Activated CD4-positive, alpha-beta T cell treated with anti-CD3 and anti-CD28 coated beads, Interleukin-2, amount 50 U/mL, for 48 hours (primary cell): ENCODE measurements at places on chromosomes 4 and X.
A peak's percentile ranks its signal among the peaks of the same experiment; 100 is the strongest.

DNA sequence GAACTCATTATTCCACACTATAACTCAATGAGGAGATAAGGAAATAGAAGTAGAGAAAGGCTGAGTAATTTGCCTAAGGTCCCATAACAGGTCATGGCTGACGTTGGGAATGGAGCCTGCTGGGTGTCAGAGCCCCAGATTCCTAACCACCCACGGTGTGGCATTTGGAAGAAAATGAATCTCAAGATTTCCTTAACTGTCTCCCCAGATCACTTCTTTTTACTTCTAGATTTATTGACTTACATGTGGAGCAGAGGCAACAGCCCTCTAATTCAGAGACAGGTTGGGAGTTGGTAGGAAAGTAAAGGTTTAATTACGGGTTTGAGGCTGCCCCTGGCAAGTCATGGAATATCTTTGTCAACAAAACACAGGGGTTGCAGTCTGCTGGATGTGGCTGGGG is 134.0 kb downstream of the ARHGAP10 start:
- no peak for DNase-seq

GRCh38 chr4:14767142-14767541 is 235.1 kb upstream of the CPEB2 start:
- no peak for DNase-seq

GRCh38 chrX:45619290-45619689 is 418.6 kb upstream of the DIPK2B start:
- DNase-seq, result no peak

DNA sequence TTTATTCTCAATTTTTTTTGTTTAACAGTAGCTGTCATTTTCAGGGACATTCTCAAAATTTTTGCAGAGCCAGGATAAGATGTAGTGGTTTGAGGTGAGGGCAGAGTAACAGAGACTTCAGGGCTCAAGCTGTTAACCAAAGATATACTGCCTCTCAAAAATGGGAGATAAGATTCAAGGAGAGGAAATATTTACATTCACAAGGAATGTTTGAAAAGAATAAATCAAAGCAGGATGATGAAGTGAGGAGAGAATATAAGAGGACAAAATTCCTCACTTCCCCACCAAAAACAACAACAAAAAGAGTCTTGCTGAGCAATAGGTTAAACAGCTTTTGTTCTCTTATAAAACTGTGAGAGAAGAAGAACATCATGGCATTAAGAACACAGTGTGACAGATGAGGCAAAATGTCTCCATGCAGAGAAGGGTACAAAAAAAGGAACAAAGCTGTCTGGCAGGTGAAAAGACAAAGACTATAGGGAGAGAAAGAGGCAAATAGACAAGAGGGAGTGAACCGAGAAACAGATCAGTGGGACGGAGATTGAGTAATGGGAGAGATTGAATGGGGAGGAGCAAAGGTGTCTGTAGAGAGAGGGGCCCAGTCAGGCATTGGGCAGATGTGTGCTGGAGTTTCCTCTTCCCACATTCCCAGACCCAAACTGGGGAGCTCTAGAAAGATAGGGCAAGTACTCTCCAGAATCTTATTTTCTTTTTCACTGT is 106.1 kb upstream of the TMEM150C start:
- DNase-seq, result no peak

GRCh38 chr4:101556842-101557241 is 209.5 kb upstream of the PPP3CA start:
- DNase-seq, result peak; percentile 4

DNA sequence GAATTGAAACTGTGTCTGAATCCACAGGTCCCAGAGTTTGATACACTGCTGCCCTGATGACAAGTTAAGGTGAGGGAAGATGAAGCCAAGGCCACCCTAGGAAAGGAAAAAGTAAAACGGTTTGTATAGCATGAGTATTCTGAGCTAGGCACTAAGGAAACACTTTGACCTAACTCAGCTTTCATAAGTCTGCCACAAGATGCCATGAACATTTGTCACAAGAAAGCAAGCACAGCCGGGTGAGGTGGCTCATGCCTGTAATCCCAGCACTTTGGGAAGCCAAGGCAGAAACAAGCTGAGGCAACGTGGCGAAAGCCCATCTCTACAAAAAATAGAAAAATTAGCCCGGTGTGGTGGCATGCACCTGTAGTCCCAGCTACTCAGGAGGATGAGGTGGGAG is 34.2 kb downstream of the ELOVL6 start:
- DNase-seq, result no peak

DNA sequence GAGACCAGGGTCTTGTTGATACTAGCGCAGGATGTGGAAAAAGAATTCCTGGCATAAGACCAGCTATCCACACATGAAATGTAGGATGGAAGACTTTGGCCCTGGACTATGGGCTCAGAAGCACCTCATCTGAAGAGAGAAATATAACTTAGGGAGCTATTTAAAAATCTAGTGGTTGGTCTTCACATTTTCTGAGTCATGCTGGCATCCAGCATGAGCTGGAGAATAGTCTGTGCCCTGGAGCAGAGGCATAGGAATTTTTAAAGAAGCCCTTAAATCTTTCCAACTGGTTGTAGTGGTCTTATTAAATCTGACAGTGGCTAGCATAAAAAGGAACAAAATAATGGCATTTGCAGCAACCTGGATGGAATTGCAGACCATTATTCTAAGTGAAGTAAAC is 86.3 kb downstream of the SMARCA5 start:
- no peak for DNase-seq

- no peak for DNase-seq
Measured at GRCh38 chr4:31360786-31361185, 640.6 kb downstream of the PCDH7 start.

- DNase-seq, result no peak
Measured at GRCh38 chr4:76513482-76513881, 78.5 kb downstream of the SHROOM3 start.

- DNase-seq, result no peak
Measured at GRCh38 chrX:80223982-80224579, 196.2 kb upstream of the TENT5D start.

DNA sequence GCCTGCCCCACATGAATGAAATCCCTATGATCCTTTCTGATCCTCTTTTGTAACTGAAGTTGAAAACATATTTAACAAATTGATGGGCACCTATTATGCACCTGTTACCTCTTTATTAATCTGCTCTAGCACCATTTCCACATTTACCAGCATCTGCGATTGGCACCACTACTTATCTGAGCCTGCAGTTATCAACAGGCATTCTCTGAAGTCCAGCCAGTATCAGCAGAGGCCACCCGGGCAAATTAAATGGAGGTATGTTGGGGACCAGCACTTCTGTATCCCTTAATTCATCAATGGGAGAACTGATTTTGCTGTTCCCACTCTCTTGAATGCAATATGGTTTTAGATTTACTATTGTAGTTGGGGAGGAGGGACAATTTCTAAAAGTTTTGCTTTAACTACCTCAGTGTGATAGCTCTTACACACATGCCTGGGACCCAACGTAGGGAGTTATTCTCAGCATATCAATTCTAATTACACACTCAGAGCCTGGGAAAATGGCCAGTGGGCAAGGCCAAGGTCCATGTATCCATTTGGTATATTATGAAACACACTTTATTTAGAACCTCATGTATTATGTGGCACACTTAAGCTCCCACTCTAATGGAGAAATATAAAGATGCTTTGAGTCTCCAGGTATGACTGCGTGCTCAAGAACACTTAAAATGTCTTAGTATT is 1927.1 kb upstream of the PCDH7 start:
- no peak for DNase-seq

GRCh38 chrX:137425986-137426385 is 139.9 kb upstream of the ZIC3 start:
- no peak for DNase-seq

- DNase-seq, result no peak
Measured at GRCh38 chr4:10063544-10064300, 42.4 kb upstream of the SLC2A9 start.

- DNase-seq, result no peak
Measured at GRCh38 chr4:20354120-20354519, 102.4 kb downstream of the SLIT2 start.

GRCh38 chrX:23331701-23332100 is 2.9 kb upstream of the PTCHD1 start:
- no peak for DNase-seq

GRCh38 chr4:15198070-15198727 is 195.9 kb downstream of the CPEB2 start:
- no peak for DNase-seq

DNA sequence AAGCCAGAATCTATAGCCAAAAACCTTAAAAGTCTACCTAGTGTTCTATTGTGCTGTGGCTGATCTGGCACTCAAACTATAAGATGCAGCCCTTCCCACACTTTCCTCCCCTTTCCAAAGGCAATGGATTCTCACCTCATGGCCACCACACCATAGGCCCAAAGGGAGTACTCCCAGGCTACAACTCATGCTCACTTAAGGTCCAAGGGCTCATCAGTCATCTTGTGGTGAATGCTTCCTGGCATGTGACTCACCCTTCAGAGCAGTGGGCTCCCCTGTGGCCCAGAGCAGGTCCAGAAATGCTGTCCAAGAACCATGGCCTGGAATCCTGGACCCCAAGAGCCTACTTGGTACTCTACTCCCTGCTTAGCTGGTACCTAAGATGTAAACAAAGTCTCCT is 181.0 kb downstream of the CHRDL1 start:
- no peak for DNase-seq

- no peak for DNase-seq
Measured at GRCh38 chr4:64935469-64936001, 526.3 kb upstream of the TECRL start.

- no peak for DNase-seq
Measured at GRCh38 chr4:20203508-20203907, 48.2 kb upstream of the SLIT2 start.

DNA sequence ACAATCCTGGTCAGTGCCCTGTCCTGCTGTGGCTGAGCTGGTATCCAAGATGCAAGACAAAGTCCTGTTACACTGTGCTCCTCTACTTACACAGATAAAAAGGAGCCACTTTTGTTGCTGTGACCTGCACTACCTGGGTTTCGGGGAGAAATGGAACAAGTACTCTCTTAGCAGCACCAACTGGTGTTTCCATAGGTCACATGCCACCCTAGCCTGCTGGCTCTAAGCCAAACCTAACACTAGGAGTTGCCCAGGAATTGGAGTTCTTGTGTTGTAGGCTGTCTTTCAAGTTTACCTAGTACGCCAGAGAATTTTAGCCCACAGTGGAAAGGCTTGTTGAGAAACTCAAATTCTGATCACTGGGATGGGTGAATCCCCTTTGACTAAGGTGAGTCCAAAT is 727.4 kb downstream of the FAM133A start:
- no peak for DNase-seq

- DNase-seq, result no peak
Measured at GRCh38 chr4:85842540-85842939, 367.6 kb downstream of the ARHGAP24 start.

DNA sequence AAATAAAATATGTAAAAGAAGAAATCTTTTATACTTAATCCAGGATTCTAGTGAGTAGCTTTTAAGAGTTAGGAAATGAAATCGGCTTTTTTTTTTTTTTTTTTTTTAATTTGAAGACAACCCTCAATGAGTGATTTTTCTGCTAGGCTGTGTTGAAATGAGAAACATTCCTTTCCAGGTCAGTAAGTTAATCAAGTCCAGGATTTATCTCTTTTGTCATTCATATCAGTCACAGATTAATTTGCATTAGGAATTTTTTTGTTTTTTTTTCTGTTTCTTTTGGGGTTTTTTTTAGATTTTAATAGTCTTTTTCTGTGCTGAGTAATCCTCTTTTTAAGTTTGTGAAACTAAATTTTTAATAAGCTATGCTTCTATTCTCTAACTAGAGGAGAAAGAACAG is 448.1 kb downstream of the ADGRL3 start:
- no peak for DNase-seq

DNA sequence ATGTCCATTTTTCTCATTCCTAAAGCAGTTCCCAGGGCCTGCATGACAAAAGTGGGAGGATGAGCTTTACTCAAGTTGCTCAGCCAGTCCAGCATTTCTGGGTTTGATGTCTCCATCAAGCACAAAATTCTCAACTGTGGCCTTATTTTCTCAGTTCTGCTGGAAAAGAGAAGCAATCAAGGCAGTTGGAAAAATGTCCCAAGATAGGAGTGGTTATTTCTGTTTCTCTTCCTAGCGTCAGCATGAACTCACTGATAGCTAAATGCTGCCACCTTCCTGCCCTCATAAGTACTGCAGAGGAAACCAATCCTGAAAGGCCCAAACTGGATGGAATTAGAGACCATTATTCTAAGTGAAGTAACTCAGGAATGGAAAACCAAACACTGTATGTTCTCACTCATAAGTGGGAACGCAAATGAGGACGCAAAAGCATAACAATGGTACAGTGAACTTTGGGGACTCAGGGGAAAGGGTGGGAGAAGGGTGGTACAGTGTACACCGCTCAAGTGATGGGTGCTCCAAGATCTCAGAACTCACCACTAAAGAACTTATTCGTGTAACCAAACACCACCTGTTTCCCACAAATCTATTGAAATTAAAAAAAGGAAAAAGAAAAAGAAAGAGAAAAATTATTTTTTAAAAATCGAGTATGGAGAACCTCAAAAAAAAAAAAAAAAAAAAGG is 29.6 kb downstream of the ADH7 start:
- DNase-seq, result peak; percentile 76

DNA sequence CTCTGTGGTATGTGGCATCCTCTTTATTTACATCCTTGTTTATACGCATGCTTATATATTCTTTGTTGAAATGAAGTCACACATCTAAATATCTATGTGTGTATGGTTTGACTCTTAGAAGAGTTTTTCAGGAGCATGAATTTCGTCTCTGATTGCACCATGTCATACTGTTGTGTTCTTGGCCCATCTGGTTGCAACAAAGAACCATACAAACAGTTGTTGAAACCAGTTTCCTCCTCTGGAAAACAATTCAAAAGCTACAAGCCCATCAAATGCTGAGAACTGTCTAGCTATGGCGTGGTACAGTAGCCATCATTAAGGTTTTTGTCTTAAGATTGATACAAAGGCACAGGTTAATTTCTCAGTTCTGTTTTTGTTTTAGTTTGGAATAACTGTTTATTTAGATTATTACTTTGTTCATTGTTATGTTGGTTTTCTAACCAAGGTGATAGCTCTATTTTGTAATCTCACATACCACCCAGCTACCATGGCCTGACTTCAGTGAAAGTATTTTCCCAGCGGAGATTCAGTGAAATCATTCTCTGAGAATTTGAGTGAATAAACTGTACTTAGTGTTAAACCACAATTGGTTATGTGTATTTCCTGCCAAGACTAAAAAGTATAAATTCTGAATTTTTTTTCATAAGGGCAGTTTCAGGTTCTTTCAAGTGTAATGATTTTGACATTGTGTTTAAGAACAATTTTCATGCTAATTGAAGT is 91.0 kb downstream of the ARHGAP24 start:
- DNase-seq, result no peak

GRCh38 chr4:6268650-6269615 is 717 bp upstream of the WFS1 start:
- no peak for DNase-seq

DNA sequence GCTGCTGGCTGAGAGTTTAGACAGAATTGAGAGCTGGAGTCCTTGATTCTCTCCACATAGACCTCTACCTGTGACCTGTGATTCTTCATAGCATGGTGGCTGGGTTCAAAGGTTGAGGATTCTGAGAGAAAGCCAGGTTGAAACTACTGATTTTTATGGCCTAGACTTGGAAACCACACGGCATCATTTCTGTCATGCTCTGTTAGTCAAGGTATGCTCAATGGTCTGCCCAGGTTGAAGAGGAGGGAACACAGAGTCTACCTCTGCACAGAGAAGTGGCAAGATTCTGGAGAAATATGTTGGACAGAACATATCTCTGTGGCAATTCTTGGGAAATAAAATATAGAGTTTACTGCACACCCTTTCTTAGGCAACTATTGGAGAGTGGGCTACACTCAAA is 57.2 kb upstream of the CXorf66 start:
- DNase-seq, result no peak

- no peak for DNase-seq
Measured at GRCh38 chrX:11781734-11782370, 23.8 kb downstream of the MSL3 start.

- no peak for DNase-seq
Measured at GRCh38 chr4:54959131-54959530, 166.3 kb downstream of the KDR start.
